T-cell (primary cell): ENCODE measurements at places on chromosomes 2 and 18. TPM values are rescaled to one million over a fixed set of nuclear protein-coding genes. Genes with fewer than 3 reads are reported as not detected.

The SULT1C2 gene
- not detected for total RNA-seq

The ELOA2 gene
- total RNA-seq, result not detected

The LAMA3 gene
- 0.26 TPM for total RNA-seq

The ARHGAP25 gene
- total RNA-seq, result 134 TPM

The DLGAP1 gene
- total RNA-seq, result 0.26 TPM

The RMC1 gene
- 51.0 TPM for total RNA-seq

The FSHR gene
- not detected for total RNA-seq

The TMEM185B gene
- 21.9 TPM for total RNA-seq

The IGFBP5 gene
- total RNA-seq, result 4.1 TPM

The IL1R1 gene
- 2.2 TPM for total RNA-seq
